ENCODE measurements at places on chromosomes 4 and X.

GRCh38 chrX:151703487-151703886 is 8.2 kb downstream of the PRRG3 start:
- DNase-seq, result peak; percentile 79

- no peak for DNase-seq
Measured at GRCh38 chrX:134171661-134172587, 65.1 kb upstream of the CCDC160 start.

GRCh38 chrX:2751291-2751690 is 549 bp upstream of the XG start:
- DNase-seq, result no peak

- DNase-seq, result no peak
Measured at GRCh38 chr4:110020139-110020538, 107.5 kb downstream of the EGF start.

GRCh38 chr4:153438916-153439756 is 27.0 kb upstream of the TMEM131L start:
- no peak for DNase-seq

DNA sequence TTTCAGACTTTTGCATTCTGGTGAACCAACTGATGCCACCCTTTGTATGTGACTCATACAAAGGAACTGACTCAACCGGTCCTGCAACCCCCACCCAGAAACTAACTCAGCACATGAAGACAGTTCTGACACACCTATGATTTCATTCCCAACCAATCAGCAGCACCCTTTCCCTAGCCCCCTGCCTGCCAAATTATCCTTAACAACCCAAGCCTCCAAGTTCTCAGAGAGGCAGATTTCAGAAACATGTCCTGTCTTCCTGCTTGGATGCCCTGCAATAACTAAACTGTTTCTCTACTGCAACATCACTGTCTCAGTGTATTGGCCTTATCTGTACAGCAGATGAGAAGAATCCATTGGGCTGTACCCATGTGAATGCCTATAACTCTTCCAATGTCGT is 284.7 kb downstream of the CAMK2D start:
- no peak for DNase-seq

- DNase-seq, result peak; percentile 79
Measured at GRCh38 chrX:115898382-115899001, 272.1 kb upstream of the AGTR2 start.

DNA sequence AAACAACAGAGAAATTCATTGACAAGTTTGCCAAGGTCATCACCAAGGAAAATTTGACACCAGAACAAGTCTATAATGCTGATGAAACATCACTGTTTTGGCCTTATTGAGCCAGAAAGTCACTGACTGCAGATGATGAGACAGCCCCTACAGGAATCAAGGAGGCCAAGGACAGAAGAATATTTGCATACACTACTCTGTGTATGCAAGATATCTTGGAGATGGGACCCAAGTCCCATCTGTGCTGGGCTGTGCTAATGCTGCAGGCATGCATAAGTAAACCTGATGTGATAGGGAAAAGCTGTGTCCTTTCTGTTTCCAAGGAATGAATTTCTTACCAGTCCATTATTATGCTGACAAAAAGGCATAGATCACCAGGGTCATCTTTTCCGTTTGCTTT is 126.8 kb downstream of the PAPSS1 start:
- DNase-seq, result no peak

DNA sequence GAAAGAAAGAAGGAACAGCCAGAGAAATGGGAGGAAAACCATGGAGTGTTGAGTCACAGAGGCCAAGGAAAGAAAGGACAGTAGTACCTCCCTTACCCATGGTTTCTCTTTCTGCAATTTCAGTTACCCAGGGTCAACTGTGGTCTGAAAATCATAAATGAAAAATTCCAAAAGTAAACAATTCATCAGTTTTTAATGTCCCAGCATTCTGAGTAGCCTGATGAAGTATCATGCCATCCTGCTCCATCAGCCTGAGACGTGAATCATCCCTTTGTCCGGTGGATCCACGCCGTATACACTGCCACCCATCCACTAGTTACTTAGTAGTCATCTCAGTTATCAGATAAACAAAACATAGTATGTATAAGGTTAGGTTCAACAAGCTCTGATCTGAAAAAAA is 114.2 kb downstream of the COMMD8 start:
- DNase-seq, result no peak

DNA sequence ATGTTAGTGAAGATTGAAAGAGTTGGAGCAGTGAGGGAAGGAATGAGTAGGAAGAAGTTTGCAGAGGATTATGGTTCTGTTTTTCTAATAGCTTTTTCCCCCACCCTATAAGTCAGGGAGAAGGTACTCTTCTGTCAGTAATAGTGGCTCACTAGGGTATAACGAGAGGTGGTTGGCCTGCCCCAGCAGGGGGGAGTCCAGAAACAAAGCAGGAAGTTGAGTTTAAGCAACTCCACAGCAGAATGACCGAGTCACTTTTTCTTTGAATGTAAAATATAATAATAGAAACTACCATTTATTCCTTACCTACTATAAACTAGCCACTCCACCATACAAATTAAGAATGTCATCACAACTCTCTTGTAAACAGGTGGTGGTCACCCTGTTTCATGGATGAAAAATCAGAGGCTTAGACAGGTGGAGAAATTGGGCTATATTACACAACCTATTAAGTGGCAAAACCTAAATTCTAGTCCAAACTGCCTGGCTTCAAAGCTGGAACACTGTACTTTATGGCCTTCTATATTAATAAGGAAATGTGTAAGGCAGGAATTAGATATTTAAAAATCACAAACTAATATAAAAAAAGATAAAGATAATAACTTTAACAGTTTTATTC is 21.9 kb downstream of the AP1AR start:
- no peak for DNase-seq

GRCh38 chr4:123127875-123128274 is 205.5 kb upstream of the NUDT6 start:
- no peak for DNase-seq

DNA sequence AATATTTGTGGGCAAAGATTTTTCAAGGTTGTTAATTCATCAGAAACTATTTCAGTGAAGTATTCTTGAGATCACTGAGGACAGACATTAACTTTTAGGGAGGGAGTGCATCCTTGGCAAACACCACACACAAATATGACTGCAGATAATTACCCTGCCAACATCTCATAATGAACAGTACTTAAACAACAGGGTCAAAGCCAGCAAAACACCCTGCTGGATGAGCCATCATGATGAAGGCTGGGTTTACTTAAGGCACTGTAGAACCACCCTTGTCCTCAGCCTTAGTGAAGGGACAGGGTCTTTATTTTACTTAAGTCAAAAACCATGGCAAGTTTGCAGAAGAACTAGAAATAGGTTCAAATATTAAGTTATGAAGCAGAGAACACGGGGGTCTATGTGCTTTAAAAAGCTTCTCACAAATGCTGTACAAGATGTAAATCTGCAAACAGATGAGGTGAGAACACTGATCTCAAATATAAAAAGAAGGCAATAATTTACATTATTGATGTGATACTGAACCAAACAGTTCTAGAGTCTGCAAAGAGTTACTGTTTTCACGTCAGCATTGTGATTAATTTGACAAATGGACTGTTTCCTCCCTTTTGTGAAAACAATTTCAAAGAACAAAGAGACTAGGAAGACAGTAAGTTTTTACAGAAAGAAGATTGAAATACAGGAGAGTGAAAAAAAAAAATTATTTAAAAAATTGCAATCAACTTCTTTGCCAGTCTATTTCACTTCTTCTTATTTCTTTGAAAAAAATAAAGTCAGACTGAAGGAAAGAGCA is 28.2 kb downstream of the TAPT1 start:
- no peak for DNase-seq

DNA sequence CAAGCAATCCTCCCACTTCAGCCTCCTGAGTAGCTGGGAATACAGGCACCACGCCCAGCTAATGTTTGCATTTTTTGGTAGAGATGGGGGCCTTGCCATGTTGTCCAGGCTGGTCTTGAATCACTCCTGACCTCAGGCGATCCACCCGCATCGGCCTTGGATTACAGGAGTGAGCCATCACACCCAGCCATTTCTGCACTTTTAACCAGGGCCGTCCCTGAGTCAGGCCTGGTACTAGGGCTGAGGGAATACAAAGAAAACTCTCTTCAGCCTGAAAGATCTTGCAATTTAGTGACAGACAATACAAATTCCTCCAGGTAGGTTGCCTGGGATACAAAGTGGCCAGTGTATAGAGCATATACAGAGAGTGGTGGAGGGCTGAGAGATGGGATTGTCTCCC is 65.8 kb downstream of the BCOR start:
- no peak for DNase-seq

DNA sequence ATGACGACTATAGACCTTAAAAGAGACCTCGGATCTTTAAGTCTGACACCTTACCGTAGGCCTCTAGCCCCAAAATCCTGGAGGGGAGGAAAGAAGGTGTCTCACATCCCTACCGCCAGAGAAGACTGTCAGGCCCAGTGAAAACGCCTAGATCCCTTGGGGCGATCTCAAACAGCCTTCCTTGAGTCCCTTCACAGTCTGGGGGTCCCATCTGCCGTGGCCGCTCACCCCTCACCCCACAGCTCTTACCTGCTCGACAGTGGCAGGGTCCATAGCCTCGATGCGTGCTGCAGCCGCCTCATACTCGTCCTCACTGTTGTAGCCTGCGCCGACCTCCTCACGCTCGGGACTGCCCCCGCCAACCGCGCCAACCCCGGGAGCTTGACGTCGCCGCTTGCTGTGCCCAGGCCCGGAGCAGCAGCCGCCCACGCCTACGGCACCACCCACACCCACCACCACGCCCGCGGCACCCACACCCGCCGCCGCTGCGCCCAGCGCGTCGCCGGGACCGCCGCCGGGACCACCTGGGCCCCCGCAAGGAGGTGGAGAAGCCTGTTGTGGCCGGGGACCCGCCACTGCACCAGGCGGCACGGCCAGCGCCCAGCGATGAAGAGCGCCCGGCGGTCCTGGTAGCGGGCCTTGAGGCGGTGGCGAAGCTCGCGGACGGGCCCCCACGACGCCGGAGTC is 536 bp downstream of the OTUD5 start:
- no peak for DNase-seq

GRCh38 chr4:55793479-55793878 is 26.1 kb upstream of the EXOC1L start:
- DNase-seq, result no peak

DNA sequence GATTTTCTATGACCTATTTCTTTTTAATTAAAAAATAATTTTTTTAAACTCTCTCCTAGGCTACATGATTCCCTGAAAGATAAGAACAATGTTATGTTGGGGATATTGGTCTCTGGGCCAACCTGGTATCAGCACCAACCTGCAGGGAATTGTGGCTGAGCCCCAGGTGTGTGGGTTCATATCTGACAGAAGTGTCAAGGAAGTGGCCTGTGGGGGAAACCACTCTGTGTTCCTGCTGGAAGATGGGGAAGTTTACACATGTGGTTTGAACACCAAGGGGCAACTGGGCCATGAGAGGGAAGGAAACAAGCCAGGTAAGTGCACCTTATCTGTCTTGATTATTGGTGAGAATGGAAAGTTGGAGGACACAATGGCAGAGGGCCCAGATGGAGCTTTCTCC is 13.5 kb downstream of the HERC3 start:
- no peak for DNase-seq

DNA sequence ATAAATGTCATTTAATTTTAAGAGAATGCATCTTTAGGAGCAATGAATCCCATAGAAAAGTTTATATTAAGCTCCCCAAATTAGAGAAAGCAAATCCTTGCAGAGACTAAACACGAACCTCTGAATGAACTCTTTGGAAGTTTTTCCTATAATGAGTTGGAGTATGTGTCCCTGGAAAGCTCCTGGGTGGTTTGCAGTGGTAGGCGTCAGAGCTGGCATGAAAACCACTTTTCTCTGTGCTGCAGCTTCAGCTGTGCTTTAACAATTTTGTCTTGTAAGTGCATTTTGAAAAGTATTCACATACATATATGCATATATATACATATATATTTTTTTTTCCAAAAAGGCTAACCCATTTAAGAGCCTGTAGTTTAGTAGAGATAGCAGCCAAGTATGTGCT is 148.7 kb upstream of the TBC1D9 start:
- no peak for DNase-seq

DNA sequence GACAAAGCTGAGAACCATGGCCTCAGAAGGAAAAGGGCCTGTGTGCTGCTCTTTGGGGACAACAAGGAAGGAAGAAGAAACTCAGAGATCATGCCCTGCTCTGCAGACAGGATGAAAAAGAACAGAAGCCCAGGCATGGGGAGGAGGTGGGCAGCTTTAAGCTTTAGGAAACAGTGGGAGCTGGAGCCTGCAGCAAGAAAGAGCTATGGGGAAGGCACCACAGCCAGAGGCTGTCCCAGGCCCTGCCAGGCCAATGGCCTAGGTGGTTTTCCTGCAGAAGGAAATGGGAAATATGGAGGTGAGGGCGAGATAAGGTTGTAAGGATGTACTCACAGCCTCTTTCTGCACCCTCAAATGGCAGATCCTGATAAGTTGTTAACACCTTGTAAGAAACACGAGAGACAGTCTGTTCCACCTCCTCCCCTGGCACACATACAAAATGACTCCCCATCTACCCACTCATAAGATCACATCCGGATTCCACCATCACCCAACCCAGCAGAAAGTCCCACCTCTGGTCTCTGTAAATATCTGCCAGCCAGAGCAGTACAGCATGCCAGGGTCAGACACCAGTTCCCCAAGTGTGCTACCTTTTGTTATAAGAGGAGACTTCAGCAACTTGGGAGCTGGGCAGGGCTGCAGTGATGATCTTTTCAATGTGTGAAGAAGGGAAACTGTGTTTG is 105.2 kb downstream of the RTL5 start:
- DNase-seq, result no peak

- no peak for DNase-seq
Measured at GRCh38 chr4:147789596-147789995, 57.7 kb downstream of the ARHGAP10 start.

DNA sequence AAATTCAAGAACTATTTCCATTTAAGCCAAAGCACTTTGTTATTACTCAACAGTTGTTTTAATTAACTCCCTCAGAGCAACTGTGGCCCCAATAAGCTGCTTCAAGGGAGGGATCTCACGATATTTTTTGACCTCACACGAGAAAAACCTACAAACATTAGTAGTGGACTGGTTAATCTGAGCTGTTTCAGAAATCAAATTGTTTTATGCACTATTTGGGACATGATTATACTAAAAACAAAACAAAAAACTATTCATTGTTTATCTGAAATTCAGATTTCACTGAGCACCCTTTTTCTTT is 74.3 kb downstream of the DCHS2 start:
- no peak for DNase-seq

Measured in cardiac septum (tissue), 1 donor.